D721Med (cell line): ENCODE measurements at places on chromosomes 2 and 18.

- no peak for DNase-seq
Measured at GRCh38 chr2:212030709-212031108, 507.9 kb downstream of the ERBB4 start.

DNA sequence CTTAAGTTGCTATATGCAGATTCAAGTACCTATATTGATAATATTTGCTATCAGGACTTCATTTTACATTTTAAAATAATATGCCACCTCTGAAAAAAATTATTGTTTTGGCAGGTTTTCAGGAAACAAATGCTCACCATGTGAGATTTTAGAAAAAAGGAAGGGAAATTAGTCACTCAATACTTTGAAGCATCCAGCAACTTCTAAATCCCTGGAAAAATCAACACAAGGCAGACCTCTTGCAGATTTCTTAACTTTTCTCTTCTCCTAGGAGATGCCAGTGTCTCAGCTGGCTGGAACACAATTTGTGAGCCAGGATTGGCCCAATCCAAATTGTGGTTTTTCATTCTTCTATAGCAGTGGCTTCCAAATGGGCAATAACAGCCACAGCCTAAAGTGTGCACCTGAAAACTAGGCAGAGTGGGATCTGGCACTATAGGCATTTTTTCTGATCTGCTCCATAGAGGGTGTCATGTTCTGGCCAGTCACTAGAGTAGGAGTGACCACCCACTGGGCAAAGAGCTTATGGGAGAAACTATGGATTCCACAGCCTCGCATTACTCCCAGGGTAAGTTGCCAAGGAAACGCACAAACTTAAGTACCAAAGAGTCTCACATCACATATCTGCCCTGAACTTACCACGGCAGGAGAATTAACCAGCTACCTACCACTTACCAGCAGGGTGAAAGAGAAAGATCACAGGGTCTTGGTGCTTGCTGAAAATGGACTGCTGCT is 28.1 kb upstream of the THOC1 start:
- DNase-seq = no peak

- DNase-seq = no peak
Measured at GRCh38 chr18:21757833-21758232, 17.2 kb downstream of the MIB1 start.

- DNase-seq = no peak
Measured at GRCh38 chr2:127220102-127220767, at the start of gene CYP27C1. Gene CYP27C1, minus strand, starts transcription at chr2:127220299. Its CDS starts 29 bp downstream, at chr2:127220270.

GRCh38 chr2:64766841-64767669 is 113.3 kb upstream of the SERTAD2 start:
- no peak for DNase-seq

GRCh38 chr18:70028734-70029133 is 81.1 kb upstream of the CD226 start:
- DNase-seq = no peak

- DNase-seq = no peak
Measured at GRCh38 chr2:25470806-25471205, 129.1 kb upstream of the DNMT3A start.

DNA sequence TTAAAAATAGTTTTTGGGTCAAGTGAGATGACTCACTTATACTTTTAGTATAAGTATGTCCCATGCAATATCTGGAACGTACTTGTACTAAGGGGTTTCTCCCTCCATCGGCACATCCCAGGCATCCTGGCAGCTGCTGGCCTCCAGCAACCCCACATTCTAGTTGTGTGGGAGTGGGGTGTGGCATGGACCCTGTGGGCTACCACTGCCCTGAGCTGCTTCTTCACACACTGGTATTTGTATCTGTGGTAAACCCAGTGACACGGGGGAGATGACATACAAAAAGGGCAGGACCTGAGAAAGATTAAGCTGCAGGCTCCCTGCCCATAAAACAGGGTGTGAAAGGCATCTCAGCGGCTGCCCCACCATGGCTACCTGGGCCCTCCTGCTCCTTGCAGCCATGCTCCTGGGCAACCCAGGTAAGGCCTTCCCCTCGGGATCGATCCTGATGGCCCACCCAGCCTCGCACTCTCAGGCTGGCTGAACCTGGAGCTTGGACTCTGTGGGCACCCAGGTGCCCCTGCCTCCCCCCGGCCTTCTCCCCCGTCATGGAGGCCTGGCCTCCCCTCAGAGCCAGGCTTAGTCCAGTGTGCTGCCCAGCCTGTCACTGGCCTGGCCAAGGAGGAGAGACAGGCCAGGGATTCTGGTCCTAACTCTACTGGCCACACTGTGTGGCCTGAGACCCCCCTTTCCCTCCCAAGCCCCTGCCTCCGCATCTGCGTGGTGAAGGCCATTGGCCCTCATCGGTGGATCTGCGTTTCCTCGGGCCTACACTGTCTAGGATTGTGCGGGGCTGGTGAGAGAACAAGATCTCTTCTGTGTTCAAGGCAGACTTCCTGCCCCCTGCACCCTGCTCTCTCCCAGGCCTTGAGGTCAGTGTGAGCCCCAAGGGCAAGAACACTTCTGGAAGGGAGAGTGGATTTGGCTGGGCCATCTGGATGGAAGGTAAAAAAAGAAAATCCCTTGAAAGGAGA is at the start of gene GNLY:
Gene GNLY (plus strand): TSS at position 307 of the 974 bp plus-strand sequence. CDS start 61 bp downstream, at position 368.
- DNase-seq = no peak

DNA sequence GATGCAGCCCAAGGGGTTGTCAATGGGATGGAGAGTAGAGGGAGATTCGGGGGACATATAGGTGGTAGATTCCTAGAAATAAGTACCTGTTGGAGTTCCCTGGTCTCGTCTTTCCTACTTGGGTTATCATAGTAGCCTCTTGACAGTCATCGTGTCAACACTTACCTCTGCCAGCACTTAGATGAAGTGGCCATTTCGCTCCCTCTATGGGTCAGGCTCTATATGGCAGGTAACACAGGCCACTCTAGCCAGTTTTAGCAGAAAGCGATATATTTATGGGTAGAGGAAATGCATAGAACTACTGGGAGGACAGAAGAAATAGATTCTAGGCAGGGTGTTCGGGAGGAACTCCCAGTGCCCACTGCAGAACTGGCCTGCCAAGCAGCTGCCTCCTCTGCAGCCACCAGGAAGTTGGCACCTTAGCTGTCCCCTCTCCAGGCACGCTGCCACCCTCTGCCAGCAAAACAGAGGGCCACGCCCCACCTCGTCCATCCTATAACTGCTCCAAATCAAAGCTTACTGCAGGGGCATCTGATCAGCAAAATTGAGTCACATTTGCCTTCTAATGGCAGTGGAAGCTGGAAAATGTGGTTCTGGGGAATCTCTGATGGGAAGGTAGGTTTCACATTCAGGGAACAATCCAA is 181.3 kb downstream of the INSIG2 start:
- DNase-seq = no peak

GRCh38 chr2:217911283-217912097 is 91.3 kb downstream of the TNS1 start:
- DNase-seq = no peak

DNA sequence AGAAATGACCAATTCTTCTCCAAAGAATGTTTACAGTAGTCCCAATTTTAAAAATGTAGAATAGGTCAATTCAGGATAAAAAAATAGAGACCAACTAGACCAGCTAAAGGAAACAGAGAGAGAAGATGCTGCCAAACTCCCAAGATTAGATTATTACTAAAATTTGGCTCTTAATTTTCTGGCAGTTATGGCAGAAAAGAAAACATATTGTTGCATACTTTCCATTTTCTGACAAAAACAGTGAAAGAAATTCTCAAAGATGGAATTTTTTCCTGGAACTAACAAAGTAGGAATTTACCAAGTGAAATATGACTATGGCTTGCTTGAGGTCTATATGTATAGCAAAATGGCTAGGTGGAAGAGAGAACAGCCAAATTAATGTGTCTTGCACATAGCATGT is 138.3 kb upstream of the STK17B start:
- no peak for DNase-seq

DNA sequence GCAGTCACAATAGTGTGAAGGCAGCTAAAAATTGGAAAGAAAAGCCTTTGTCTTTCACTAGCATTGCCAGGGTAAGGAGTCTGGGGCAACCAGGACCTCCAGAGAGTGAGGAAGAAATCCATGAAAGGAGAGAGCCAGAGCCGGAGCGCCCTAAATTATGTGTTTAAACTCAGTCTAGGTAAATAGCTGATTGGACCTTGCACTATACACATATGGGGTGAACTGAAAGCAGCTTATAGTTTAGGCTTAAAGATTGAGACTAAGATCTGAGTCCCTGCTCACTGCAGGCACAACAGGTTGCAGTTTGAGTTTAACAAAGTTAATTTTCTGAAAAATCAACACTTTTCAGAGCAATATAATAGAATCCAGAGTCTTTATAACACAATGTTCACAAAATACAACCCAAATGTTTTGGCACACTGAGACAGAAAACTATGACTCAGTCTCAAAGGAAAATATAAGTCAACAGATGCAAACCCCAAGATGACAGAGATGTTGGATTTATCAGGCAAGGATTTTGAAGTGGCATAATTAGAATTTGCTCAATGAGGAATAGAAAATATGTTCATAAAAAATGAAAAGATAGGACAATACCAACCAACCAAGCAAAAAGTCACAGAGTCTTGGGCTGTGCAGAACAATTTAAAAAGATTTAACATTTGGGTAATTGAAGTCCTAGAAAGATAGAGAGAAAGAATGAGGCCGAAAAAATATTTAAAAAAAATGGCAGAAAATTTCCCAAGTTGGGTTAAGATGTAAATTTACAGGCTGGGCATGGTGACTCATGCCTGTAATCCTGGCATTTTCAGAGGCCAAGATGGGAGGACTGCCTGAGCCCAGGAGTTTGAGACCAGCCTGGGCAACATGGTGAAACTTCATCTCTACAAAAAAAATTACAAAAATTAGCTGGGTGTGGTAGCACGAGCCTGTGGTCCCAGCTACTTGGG is 39.6 kb downstream of the DOK1 start:
- DNase-seq = no peak

- no peak for DNase-seq
Measured at GRCh38 chr18:10054366-10054765, 140.6 kb downstream of the VAPA start.

GRCh38 chr2:178874529-178875240 is 67.5 kb upstream of the TTN start:
- no peak for DNase-seq

DNA sequence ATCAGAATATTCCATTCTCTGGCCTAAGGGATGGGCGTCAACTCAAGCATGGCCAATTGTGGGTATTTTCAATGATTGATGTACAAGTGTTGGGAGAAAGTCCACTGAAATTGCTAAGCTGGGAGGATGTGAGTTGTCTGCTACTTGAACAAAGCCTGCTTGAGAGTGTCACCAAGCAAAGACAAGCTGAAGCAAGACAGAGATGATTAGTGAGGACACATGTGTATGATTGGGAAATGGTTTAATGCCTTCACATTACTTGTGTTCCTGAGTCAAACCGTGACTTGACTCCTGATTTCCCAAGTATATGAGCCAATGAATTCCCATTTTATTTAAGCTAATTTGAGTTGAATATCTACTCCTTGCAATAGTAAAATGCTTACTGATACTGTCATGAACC is 23.7 kb upstream of the NRP2 start:
- DNase-seq = no peak

DNA sequence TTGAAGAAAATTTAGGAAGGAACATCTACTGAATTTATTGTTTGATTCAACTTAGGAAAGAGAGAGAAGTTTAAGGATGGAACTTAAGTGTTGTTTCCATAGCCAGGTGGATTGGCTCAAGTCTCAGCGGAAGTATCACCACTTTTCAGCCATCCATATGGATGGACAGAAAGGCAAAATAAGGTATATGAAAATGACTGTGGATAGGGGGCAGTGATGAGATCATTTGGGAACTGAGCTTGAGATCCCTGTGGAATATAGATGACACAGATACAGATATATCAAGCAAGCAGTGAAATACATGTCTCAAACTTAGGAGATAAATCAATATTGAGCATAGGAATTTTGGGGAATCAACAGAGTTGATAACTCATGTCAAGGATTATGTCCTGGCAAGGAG is 1462.7 kb upstream of the NXPH2 start:
- DNase-seq = no peak

- no peak for DNase-seq
Measured at GRCh38 chr2:177758591-177759371, 313.8 kb downstream of the PDE11A start.

DNA sequence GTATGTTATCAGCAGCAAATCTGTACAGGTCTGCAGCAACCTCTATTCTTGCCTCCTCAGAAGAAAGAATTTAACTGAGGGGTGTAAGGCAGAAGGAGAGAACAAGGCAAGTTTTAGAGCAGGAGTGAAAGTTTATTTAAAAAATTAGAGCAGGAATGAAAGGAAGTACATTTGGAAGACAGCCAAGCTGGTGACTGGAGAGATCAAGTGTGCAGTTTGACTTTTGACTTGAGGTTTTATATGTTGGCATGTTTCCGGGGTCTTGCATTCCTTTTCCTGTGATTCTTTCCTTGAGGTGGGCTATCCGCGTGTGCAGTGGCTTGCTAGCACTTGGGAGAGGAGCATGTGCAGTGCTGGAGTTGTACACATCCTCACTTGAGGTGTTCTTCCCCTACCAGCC is 16.5 kb upstream of the CERS6 start:
- no peak for DNase-seq

GRCh38 chr2:212480447-212480846 is 58.2 kb downstream of the ERBB4 start:
- no peak for DNase-seq

GRCh38 chr18:8982416-8983183 is 119.9 kb upstream of the NDUFV2 start:
- DNase-seq = no peak

- no peak for DNase-seq
Measured at GRCh38 chr2:112004253-112004645, 50.8 kb upstream of the TMEM87B start.

- no peak for DNase-seq
Measured at GRCh38 chr2:107932979-107933378, 53.3 kb upstream of the SLC5A7 start.

GRCh38 chr2:181407171-181407570 is 50.0 kb upstream of the ITGA4 start:
- no peak for DNase-seq

- no peak for DNase-seq
Measured at GRCh38 chr2:39647104-39647765, 18.5 kb upstream of the TMEM178A start.

GRCh38 chr18:31702449-31702848 is 18.1 kb upstream of the B4GALT6 start:
- no peak for DNase-seq

GRCh38 chr18:9924371-9924943 is 10.6 kb downstream of the VAPA start:
- DNase-seq = no peak

DNA sequence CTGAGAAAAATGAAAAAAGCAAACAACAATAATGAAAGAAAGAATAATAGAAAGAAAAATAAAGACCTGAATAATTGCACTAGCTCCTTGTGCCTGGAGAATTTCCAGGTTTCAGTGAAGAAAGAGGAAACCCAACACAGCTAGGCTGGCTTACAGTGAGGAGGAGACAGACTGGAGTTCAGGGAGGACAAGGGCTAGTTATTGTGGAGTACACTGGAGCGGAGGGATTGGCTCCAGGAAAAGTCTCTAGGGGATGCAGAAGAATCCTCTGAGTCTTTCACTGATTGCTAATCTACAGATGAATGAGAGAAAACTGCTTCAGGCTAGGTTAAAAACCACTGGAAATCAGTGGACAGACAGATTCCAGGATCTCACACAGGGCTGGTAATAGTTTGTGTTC is 163.6 kb upstream of the RBMS1 start:
- no peak for DNase-seq
